ENCODE measurements at places on chromosomes 13 and 19.

DNA sequence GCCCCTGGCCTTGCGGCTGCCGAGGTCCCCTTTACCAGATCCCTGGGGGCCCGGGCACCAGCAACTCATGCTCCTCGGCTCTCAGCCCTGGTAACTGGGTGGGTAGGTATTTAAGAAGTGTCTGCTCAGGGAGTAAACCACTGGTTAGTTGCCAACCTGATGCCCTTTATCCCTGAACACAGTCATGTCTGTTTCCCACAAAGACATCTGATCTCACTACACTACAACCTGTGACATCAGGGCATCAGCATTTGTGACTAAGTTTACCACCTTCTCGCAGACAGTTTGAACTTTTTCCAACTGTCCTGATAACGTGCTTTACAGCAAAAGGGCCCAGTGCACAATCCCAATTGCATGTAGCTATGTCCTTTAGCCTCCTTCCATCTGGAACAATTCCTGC lies 22.0 kb downstream of the GGACT start:
- DNase-seq, result no peak

GRCh38 chr13:77398825-77399620 lies 72.1 kb upstream of the MYCBP2 start:
- DNase-seq, result no peak

DNA sequence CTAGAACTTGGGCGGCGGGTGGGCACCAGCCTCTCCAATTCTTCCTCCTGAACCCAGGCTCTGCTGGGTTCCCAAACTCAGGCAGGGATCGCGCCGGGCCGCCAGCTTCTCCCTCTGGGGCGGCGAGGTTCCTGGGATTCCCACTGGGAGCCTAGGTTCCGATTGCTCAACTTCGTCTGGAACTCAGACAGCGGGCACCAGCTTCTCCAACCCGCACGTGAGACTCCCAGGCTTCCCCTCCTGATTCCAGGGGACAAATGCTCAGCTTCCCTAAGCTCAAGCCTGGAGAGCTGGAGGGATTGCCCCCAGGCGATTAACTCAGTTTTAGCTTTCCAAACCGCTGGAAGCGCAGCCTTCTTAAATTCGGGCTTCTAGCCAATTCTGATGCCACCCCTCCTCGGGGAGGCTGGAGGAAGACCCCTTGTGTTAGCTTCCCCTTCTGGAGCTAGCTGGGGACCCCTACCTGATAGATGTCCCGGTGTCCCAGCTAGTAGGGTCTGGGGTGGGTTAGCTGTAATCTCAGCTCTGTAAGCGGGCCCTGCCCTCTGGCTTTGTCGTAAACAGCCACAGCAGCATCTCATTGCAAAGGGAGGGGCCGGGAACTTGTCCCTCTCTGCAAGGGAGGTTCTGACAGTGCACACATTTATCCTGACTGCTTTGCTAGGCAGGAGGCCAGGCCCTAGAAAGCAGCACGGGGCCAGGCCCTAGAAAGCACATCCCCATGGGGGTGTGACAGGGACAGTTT lies 671 bp downstream of the MCOLN1 start:
- DNase-seq, result no peak

DNA sequence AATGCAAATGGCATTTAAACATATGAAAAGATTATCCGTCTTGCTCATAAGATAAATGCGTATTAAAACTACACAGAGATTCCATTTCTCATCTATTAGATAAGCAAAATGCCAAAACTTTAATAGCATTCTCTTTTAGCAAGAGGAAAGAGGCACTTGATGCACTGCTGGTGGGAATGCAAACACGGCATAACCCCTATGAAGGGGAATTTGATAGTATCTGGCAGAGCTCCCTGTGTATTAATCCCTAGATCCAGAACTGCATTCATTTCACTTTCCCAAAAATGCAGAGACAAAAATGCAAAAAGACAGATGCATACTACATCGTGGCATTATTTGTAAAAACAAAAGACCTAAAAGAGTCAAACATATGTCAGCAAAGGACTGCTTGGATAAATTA lies 193.6 kb upstream of the STARD13 start:
- no peak for DNase-seq

GRCh38 chr13:80199585-80200292 lies 141.2 kb downstream of the SPRY2 start:
- no peak for DNase-seq

DNA sequence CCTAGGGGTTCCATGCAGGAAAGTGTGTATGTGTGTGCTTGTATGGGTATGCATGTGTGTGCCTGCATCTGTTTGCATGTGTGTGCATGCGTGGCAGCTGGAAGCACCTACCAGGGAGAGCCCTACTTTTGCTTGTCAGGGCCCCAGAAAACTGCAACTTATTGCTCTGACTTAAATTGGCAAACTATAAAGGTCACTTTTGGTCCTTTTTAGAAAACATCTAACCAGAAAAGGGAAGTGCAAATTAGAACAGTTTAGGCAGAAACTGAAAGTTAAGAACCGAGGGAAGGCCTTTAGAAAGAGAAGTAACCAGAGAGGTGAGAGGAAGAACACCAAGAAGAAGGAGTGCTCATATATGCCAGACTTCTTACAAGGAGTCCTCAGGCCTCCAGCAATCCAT lies 32.5 kb downstream of the DLEU7 start:
- DNase-seq, result no peak
